ENCODE measurements at places on chromosomes 6 and 20. TPM values are rescaled to one million over a fixed set of nuclear protein-coding genes. Genes with fewer than 3 reads are reported as not detected.

- H3K4me3 ChIP-seq, result peak overlapping the region; percentile 86
- H3K4me1 ChIP-seq, result peaks cover 31% of the 10 kb centered on the region
- H3K27me3 ChIP-seq, result peaks cover 31% of the 10 kb centered on the region
- no peaks in the 10 kb centered on the region for H3K36me3 ChIP-seq
- H3K27ac ChIP-seq, result peak overlapping the region; percentile 2
Measured at GRCh38 chr6:29631860-29632731, 887 bp downstream of the GABBR1 start.

Gene SRSF12
- 23.2 TPM for total RNA-seq

- no peaks in the 10 kb centered on the region for H3K27me3 ChIP-seq
- no peak overlapping the region for H3K4me3 ChIP-seq
- no peaks in the 10 kb centered on the region for H3K36me3 ChIP-seq
- no peak overlapping the region for H3K27ac ChIP-seq
Measured at GRCh38 chr20:7586481-7586880, 353.8 kb downstream of the HAO1 start.

Gene CLDN20
- total RNA-seq, result not detected

DNA sequence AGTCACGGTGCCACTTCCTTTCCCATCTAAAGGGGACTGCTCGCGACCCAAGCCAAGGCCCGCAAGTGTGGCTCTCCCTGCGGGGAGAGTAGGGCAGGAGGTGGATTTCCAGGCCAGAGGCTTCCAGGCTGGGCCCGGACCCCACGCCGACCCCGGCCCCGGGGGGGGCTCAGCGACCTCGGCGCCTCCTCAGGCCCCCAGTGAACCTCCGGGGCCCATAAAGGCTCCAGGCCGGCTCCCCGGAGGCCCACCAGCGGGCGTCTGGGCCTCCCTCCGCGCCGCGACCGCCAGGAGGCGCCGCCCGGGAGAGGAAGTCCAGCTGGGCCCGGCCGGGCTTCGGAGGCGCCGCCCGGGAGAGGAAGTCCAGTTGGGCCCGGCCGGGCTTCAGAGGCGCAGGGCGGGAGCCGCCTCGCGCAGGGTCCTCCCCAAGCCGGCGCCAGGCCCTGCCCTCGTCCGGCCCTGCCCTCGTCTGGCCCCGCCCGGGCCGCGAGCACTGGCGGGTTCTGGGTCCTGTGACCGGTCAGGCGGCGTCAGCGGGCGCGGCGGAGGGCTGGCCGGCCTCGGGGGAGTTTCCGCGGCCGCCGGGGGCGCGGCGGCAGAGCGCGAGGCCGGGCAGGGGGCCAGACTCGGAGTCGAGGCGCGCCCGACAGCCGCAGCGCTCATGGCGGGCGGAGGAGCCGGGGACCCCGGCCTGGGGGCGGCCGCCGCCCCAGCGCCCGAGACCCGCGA lies at the start of gene RAB32:
RAB32 (plus strand) TSS at position 623 of the 729 bp plus-strand sequence; CDS start at position 662, 39 bp downstream.
- H3K4me3 ChIP-seq, result peak within 1 kb of the TSS; percentile 82
- no peaks in the 10 kb centered on the region for H3K27me3 ChIP-seq
- no peaks in the 10 kb centered on the region for H3K36me3 ChIP-seq
- peak; percentile 93 for DNase-seq

GRCh38 chr20:51434580-51435247 lies 107.8 kb downstream of the NFATC2 start:
- DNase-seq, result no peak
- H3K27me3 ChIP-seq, result no peaks in the 10 kb centered on the region
- no peaks in the 10 kb centered on the region for H3K4me1 ChIP-seq
- no peak overlapping the region for H3K4me3 ChIP-seq
- H3K27ac ChIP-seq, result no peak overlapping the region

Gene TRIM15
- total RNA-seq, result not detected

GRCh38 chr6:40543146-40543545 lies 44.0 kb downstream of the LRFN2 start:
- no peaks in the 10 kb centered on the region for H3K27me3 ChIP-seq
- DNase-seq, result no peak
- no peak overlapping the region for H3K27ac ChIP-seq

DNA sequence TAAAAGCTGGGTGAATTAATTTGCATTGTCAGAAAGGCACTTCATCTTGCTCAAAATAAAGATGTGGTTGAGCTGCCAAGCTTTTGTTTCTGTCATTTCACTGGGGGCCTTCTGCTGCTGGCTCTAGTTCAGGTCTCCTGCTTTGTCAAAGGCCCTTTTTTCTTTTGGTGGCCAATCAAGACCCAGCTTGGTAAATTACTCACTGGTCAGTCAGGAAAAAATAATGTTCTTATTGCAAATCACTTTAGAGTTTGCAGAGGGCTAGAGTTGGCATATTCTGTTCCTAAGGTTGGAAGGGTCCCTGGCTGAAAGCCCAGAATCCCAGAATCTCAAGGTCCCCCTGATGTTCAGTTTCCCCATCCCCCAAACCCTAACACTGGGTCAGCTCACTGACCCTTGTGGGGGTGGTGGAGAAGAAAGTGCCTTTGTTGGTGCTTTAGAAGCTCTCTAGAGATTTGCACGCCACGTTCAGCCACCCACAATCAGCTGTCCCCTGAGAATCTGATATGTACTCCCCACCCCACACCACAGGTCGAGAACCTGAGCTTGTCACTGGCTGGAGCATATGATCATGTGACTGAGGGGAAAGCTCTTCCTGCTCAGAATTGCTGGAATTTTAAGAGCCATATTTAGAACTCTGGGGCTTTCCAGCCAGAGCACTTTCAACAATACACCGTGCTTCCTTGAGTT lies 21.7 kb upstream of the BNIP5 start:
- H3K27ac ChIP-seq, result no peak overlapping the region
- no peaks in the 10 kb centered on the region for H3K27me3 ChIP-seq
- H3K36me3 ChIP-seq, result no peaks in the 10 kb centered on the region
- H3K4me1 ChIP-seq, result peaks cover 8% of the 10 kb centered on the region

GRCh38 chr20:54624706-54625390 lies 149.5 kb downstream of the DOK5 start:
- H3K27ac ChIP-seq, result peak overlapping the region; percentile 25
- H3K4me3 ChIP-seq, result peak overlapping the region; percentile 15
- peak; percentile 72 for DNase-seq
- H3K4me1 ChIP-seq, result peaks cover 24% of the 10 kb centered on the region
- H3K27me3 ChIP-seq, result no peaks in the 10 kb centered on the region
- no peaks in the 10 kb centered on the region for H3K36me3 ChIP-seq

DNA sequence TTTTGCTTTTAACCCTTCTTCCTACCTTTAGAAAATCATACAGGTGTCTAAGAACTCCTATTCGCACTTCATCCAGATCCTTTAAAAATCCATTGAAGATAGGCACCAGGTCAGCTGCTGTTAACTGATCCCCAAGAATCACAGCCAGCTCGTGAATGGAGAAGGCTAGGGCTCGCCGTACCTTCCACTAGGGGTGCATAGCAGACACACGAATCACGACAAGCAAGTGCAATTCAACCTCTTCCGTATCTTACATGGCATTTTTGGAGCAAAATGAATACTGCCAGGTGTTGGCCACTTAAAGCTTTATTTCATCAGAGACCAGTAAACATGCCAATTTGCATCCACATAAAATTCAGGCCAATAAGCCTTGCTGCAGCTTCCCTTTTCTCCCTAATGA lies 10.8 kb upstream of the ANKRD60 start:
- no peak overlapping the region for H3K4me3 ChIP-seq
- peaks cover 4% of the 10 kb centered on the region for H3K4me1 ChIP-seq
- no peak overlapping the region for H3K27ac ChIP-seq
- peaks cover 17% of the 10 kb centered on the region for H3K27me3 ChIP-seq
- DNase-seq, result no peak

DNA sequence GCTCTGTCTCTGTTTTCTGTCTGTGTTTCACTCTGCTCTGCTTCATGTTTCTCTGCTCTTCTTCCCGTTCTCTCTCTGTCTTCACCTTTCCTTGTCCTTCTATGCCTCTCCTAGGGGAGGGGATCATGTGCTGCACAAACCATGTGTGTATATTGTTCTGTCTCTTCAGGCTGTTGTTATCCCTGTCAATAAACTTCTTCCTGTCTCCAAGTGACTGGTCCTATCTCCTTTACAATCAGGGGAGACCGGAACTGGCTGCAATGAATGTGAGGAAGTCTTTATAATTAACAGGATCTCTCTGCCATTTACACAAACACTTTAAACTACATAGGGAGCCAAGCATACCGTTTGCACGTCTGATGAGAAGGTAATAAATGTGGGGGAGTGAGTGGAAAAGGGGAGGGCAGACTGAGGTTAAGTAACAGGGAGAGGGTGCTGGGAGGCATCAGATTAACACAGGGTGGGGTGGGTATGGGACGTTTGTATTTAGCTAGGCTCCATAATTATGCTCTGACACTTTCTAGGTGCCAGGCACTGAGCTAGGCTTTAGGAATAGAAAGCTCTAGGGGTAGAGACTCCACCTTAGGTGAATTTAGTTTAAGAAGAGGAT lies 626.1 kb downstream of the DHX35 start:
- no peaks in the 10 kb centered on the region for H3K27me3 ChIP-seq
- DNase-seq, result no peak
- no peaks in the 10 kb centered on the region for H3K4me1 ChIP-seq
- H3K27ac ChIP-seq, result no peak overlapping the region
- H3K4me3 ChIP-seq, result no peak overlapping the region
- no peaks in the 10 kb centered on the region for H3K36me3 ChIP-seq

Gene SLC22A3
- 0.06 TPM for total RNA-seq

DNA sequence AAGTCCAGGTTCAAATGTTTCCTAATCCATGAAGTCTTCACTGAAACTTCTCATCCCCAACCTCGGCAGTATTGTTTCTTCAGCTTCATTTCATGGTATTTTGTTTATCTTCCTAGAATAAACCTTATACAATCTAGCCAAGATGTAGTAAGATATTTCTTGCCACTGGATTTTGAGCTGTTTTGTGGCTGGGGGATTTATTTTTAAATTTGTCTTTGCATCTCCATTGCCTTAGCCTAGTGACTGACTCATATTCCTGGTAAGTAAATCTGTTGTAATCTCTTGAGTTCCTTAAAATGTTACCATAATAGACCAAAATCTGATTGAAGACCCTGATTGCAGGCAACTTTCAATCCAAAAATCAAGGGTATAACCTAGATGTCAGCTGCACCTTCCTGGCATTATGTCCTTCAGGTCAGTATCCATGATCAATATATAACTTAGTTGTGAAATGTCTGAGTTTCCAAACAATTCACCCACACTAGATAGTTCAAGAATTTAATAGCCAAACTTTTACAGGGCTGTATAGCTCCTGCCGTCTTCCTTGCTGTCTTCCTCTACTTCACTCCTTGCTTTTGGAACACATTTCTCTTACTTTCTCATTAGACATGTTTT lies 4.7 kb upstream of the TRMT11 start:
- H3K4me1 ChIP-seq, result peaks cover 6% of the 10 kb centered on the region
- no peaks in the 10 kb centered on the region for H3K36me3 ChIP-seq
- DNase-seq, result no peak
- H3K27ac ChIP-seq, result no peak overlapping the region
- no peak overlapping the region for H3K4me3 ChIP-seq

GRCh38 chr6:31768363-31769257 lies 6.2 kb downstream of the SAPCD1 start:
- no peak overlapping the region for H3K27ac ChIP-seq
- no peak overlapping the region for H3K4me3 ChIP-seq
- H3K36me3 ChIP-seq, result no peaks in the 10 kb centered on the region
- H3K27me3 ChIP-seq, result no peaks in the 10 kb centered on the region
- H3K4me1 ChIP-seq, result peaks cover 14% of the 10 kb centered on the region
- no peak for DNase-seq

GRCh38 chr6:7041511-7042026 lies 66.2 kb upstream of the RREB1 start:
- no peaks in the 10 kb centered on the region for H3K36me3 ChIP-seq
- no peak overlapping the region for H3K27ac ChIP-seq
- H3K27me3 ChIP-seq, result peaks cover 6% of the 10 kb centered on the region

GRCh38 chr6:818196-818595 lies 125.3 kb upstream of the EXOC2 start:
- no peaks in the 10 kb centered on the region for H3K36me3 ChIP-seq
- no peak overlapping the region for H3K4me3 ChIP-seq
- no peak for DNase-seq
- H3K27me3 ChIP-seq, result no peaks in the 10 kb centered on the region
- H3K4me1 ChIP-seq, result no peaks in the 10 kb centered on the region

DNA sequence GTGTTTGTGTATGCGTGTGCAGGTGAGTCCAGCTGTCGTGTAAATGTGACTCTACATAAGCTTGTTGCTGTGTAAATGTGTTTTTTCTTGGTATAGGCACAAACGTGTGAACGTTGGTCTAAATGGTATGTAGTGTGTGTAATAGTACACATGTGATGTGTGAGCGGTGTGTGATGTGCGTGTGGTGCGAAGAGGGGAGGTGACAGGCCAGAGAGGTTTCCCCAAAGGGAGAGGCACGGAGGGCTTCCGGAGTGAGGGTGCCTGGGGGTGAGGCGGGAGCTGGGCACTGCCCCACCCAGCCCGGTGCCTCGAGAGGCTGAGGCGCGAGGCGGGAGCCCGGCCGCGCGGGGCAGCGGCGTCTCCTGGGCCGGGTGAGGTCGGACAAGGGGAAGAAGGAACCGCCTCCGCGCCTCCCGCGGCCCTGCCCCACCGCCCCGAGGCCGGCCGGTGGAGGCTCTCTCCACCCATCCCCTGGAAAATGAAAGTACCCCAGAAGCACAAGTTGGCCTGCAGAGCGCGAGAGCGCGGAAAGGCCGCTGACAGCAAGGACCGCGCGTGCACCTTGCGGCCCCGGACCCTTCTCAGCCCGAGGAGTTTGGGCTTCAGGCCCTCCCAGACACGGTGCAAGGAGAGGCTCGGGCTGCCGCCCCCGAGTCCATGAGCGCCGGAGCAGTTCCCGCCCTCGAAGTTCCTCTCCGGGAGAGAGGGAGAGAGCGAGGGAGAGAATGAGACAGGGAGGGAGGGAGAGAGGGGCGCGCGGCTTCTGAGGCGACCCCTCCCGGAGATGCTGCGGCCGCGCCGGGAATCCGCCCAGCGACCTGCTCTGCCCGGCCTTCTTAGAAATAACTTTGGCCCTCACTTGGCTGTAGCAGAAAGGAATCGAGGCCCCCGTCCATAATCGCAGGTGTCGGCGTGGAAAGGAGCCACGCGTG lies 43.2 kb upstream of the OSTM1 start:
- H3K4me1 ChIP-seq, result peaks cover 47% of the 10 kb centered on the region
- H3K27me3 ChIP-seq, result peaks cover 100% of the 10 kb centered on the region
- peak overlapping the region; percentile 48 for H3K4me3 ChIP-seq
- H3K36me3 ChIP-seq, result no peaks in the 10 kb centered on the region
- DNase-seq, result peak; percentile 63
- no peak overlapping the region for H3K27ac ChIP-seq

DNA sequence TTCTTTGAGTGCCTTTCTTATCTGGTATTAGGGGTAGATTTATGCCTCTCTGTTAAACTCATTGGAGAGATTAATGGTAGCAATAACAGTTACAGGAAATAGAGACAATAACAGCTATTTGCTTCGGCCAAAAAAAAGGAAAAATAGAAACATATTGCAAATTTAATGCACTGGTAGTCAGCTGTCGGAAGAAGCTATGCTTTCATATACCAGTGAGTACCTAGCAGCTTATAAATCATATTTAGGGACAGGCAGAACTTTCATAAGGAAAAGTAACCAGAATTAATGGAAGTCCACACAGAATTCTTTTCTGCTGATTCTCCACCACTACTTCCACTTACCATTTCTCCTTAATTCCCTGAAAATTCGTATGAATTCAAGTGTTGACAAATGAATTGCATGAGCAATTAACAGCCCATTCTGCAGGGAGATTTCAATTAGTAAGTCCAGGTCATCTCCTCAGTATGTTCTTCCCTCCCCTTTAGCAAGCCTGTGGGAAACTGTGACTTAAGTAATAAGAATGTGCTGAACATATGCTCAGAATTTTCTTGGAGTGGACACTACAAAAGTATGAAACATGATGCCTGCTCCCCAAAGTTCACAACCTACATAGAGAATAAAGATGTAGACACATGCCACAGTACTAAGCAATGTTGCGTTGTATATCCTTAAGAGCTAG lies 196.7 kb upstream of the KCNQ5 start:
- H3K27me3 ChIP-seq, result no peaks in the 10 kb centered on the region
- no peaks in the 10 kb centered on the region for H3K36me3 ChIP-seq
- no peaks in the 10 kb centered on the region for H3K4me1 ChIP-seq

- DNase-seq, result peak; percentile 81
- no peaks in the 10 kb centered on the region for H3K27me3 ChIP-seq
- no peaks in the 10 kb centered on the region for H3K36me3 ChIP-seq
Measured at GRCh38 chr6:142692942-142693341, 252.0 kb downstream of the HIVEP2 start.

Gene ZBP1
- total RNA-seq, result not detected
